SK-N-SH treated with all-trans-retinoic acid at 6 μM for 48 hours (cell line): ENCODE measurements at places on chromosomes 4 and X.
A peak's percentile ranks its signal among the peaks of the same experiment; 100 is the strongest.

GRCh38 chr4:5364406-5364805, 313.1 kb downstream of the STK32B start:
- ATAC-seq = no peak

DNA sequence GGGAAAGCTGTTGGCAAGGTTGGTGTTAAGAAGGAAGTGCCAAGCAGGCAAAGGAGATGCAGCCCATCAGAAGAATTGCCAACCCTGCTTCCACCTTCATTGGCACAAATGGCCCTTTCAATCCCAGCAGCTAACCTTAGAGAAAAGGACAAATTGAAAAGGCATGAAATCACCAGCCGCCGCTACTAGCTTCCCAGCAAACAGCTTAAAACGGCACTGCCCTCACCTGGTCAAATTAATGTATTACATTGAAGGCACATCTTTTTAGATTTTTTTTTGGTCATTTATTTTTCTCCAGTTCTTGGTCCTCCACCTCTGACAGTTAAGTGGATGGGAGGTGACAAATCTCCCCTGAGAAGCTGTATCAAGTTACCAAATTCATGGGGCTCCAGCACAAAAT, 51.0 kb upstream of the NHSL2 start:
- peak; percentile 65; the same call in 2 of the 3 replicates for ATAC-seq

DNA sequence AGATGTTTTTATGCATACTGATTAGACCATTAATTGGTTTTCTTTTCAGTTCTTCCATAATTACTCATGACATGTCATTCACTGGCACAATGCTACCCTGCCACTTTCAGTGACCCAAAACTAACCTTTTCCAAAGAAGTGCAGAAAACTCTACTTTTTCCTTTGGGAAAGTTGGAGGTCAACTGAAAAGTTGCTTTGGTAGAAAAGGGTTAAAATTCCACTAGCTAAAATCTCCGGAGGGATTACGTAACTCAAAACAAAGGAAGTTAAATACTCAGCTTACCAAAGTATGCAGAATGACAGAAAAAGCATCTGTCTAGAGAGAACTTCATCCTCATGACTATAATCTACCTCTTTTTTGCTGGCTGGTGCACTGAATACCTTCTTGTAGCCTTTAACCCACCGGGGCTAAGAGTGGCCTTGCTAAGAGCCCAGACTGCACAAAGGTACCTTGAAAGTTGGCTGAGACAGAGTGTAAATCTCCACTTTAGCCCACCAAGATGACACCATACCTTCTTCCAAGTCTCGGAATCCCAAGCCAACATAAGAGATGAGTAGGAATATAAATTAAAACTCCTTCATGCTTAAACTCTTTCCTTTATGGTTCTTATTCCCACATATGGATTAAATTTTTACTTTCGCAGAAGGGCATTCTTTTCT, 1099.5 kb upstream of the INTU start:
- ATAC-seq = no peak

DNA sequence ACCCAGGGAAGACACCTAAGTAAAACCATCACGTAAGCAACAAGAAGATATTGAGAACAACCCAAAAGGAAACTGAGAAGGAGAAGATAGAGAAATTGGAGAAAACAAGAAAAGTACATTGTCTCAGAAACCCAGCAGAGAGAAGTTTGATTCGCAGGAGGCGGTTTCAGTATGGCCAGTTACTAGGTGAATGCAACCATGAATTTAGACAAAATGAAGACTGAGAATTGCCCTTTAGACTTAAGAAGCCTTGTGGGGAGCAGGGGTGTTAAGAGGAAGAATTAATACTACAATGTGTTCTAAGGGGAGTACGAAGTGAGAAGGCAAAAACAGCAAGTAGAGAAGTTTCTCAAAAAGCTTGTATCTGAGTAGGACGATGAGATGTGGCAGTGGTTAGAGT, 229.3 kb upstream of the NEIL3 start:
- ATAC-seq = no peak

- ATAC-seq = peak; percentile 95
Measured at GRCh38 chr4:101961144-101961543, 170.6 kb downstream of the BANK1 start.

GRCh38 chr4:78369679-78370078, 181.9 kb upstream of the ANXA3 start:
- no peak for ATAC-seq

DNA sequence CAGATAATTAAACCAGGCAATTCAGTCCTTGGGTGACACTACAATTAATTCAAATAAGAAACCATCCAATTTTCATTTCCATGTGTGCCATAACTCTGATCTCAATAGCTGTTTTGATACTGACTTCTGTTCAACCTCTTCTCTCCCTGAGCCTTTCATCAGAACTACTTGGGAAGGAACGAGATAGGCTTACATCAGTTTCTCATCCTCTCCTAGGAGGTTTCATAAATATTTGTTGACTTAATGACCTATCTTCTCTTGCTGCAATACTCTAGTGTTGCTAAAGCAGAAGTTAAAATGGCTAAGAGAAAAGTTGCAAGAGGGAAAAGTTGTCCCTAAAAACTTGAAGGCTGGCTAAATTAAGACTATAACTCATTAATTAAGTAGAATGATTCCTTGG, 41.8 kb downstream of the PRKG2 start:
- no peak for ATAC-seq
